ENCODE measurements at places on chromosomes 4 and X. TPM values are rescaled to one million over a fixed set of nuclear protein-coding genes. Genes with fewer than 3 reads are reported as not detected.
A peak's percentile ranks its signal among the peaks of the same experiment; 100 is the strongest.

NCAPG gene
- total RNA-seq, result 3.4 TPM

DGKK gene
- total RNA-seq, result not detected

NXF2B gene
- not detected for total RNA-seq

SPANXN3 gene
- not detected for total RNA-seq

MAGEA12 gene
- not detected for total RNA-seq

UGT8 gene
- 51.7 TPM for total RNA-seq

DNA sequence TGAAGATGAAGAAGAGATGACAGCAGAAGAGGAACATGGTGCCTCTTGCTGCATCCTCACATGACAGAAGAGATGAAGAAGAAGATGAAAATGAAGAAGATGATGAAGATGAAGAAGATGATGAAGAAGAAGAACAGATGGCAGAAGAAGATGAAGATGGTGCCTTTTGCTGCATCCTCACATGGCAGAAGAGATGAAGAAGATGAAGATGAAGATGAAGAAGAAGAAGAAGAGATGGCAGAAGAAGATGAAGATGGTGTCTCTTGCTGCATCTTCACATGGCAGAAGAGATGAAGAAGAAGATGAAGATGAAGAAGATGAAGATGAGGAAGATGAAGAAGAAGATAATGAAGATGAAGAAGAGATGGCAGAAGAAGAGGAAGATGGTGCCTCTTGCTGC, 63.7 kb upstream of the HPF1 start:
- no peak for DNase-seq

DNA sequence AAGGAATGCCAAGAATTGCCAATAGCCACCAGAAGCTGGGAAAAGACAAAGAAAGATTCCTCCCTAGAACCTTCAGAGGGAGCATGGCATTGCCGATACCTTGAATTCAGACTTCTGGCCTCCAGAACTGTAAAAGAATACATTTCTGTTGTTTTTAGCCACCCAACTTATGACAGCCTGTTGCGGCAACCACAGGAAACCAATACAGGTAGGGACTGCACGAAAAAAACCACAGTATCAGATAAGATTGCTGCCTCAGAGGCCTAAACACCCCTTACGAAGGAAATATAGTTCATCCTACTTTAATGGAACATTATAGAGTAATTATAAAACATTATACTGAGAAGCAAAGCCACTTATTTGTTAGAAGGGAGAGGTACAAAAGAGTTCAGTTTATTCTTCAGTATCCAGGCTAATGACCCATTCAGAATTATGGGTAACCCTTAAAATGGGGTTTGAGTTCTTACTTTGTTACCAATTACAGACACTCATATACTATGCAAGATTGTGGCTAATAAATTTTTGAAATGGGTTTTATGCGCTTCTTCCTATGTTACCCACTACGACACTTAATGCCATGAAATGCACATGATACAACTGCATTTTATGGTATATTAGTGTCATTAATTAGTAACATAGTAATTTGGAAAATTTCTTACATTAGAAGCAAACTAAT, 37.4 kb upstream of the SMIM10L2A start:
- DNase-seq, result no peak

DNA sequence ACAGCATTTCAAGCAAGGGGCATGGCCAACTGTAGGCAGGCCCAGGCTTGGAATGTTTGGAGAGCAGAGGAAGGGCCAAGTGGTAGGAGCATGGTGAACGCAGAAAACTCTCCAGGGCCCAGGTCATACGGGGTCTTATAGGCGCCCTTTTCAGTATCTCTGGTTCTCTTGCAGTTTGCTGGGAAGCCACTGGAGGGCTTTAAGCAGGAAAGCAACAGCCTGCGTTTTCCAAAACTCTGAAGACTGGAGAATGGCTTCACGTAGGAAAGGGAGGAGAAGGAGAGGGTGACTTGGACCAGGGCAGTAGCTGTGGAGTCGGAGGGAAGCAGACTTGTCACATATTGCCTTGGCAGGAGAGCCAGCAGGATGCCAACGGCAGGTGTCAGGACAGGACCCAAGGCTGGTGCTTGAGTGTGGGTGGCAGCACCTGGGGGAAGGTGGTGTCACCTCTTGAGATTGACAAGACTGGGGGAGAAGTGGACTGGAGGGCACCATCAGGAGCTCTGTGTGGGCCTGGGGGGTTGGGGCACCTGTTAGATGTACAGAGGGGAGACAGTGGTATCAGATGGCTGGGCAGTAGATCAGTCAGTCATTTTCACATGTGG, 21.9 kb downstream of the TKTL1 start:
- peak; percentile 25 for DNase-seq

GRCh38 chr4:153039542-153040185, 103.5 kb downstream of the FHDC1 start:
- no peak for DNase-seq

GRCh38 chr4:172978848-172979247, 189.8 kb upstream of the GALNT7 start:
- DNase-seq, result no peak

- DNase-seq, result no peak
Observed at GRCh38 chr4:26261405-26261804, 59.4 kb upstream of the RBPJ start.

DNA sequence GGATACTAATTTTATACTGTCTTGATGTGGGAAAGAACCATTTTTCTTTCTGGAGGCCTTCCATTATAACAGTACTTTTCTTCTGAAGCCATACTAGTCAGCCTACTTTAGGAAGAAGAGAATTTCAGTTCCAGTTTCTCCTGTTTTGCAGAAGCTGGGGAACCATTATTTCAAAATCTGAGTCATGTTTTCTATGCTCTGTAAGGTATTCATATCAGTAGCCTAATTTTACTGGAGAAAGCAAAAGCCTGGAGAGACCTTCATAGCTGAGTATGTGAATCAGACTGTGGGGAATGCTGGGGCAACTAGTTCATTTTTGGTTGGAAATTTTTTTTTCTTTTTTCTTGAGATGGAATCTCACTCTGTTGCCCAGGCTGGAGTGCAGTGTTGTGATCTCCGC, 22.4 kb downstream of the AFF1 start:
- no peak for DNase-seq

DNA sequence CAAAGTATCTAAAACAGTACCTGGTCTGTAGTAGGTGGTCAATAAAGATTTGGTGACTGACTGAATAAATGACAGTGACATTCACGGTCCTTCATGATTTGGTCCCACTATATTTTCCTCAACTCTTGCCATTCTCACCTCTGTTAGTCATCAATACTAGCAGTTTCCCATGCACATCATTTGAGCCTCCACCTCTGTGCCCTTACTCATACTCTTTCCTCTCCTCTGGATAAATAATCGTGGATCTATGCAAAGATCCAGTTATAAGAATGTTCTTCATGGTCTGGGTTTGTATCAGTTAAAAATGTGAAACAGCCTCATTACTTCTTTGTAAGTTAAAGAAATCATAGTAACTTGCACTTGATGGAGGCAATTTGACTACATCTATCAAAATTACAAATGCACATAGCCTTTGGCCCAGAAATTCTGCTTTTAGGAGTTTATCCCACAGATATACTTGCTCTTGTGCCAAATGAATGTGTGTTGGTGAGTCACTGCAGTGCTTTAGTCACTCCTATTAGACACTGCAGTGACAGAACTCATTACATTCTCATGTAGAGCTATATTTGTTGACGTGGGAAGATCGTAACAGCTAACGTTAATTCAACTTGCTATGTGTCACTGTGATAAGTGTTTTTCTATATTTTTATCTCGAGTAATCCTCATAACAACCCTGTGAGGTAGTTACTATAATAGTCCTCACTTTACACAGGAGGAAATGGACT, 121.9 kb upstream of the SMIM10 start:
- DNase-seq, result no peak

GRCh38 chrX:68307769-68308168, 125.5 kb downstream of the OPHN1 start:
- no peak for DNase-seq

DNA sequence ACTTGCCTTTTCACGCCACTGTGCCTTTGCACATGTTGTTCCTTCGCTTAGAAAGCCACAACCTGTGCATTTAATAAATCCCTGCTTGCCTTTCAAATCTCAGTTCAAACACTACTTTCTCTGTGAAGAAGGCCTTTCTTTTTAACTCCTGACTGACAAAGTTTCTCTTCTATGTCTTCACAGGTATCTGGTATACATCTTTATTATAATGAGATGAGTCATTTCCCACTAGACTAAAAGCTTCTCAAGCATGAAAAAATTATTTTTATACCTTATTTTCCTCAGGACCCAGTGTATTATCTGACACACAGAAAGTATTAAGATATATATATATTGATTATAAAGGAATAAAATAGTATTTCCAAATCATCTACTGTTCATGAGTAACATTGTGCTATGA, 189.9 kb downstream of the TBCK start:
- DNase-seq, result no peak

DNA sequence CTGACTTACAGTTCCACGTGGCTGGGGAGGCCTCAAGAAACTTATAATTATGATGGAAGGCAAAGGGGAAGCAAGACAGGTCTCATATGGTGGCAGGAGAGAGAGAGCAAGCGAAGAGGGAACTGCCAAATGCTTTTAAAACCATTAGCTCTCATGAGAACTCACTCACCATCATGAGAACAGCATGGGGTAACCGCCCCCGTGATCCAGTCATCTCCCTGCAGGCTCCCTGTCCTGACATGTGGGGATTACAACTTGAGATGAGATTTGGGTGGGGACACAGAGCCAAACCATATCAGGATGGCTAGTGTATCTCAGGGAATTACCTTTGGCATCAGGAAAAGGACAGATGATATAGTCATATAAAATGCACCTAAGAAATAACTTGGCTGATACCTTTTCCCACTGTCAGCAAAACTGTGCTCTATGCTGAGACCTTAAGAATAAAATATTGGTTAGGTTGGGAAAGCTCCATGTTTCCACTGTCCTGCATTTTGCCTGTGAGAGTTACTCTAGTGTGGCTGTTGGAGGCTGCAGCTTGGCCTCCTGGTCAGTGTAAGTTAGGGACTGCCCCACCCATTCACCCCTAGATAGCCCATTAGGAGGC, 110.3 kb downstream of the UCHL1 start:
- DNase-seq, result no peak

DNA sequence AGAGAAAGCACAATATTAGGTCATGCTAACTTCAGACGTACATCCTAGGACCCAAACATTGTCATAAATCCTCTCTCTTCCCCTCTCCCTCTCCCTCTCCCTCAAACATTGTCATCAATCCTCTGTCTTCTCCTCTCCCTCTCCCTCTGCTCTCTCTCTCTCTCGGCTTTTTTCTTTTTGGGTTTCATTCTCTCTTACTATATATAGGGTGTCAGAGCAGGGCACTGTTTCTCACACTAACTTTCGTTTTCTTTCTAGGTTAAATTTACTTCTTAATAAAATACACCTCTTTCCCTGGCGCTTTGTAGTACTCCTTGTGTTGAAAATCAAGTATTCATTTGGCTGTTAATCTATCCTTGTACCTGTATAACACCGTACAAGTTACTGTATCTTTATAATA, 37.0 kb upstream of the HERC5 start:
- DNase-seq, result no peak

GRCh38 chrX:133645977-133646718, 230.9 kb upstream of the GPC4 start:
- DNase-seq, result no peak

GRCh38 chr4:10353110-10353509, 104.1 kb downstream of the ZNF518B start:
- DNase-seq, result no peak

- DNase-seq, result no peak
Observed at GRCh38 chr4:3819210-3819919, 53.2 kb downstream of the ADRA2C start.

GRCh38 chr4:23934223-23934622, 44.4 kb upstream of the PPARGC1A start:
- DNase-seq, result no peak

DNA sequence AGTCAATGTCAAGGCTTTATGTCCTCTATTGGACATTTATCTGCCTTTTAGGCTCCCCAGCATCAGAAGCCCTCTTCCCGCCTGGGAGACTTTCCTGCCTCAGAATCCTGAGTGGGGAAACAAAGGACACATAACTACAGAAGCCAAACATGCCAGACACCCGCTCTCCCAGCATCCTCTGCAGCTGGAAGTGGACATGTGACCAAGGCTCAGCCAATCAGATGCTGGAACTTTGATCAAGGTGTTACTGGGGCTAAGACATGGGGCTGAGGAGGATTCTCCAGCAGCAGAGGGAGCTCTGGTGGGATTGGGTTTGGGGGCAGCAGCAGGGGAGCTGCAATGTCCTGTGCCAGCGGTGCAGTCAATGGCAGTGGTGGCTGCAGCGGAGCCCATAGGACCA, 19.5 kb downstream of the SLC2A9 start:
- DNase-seq, result no peak

GRCh38 chr4:100981447-100982204, 365.7 kb downstream of the PPP3CA start:
- peak; percentile 8 for DNase-seq

DNA sequence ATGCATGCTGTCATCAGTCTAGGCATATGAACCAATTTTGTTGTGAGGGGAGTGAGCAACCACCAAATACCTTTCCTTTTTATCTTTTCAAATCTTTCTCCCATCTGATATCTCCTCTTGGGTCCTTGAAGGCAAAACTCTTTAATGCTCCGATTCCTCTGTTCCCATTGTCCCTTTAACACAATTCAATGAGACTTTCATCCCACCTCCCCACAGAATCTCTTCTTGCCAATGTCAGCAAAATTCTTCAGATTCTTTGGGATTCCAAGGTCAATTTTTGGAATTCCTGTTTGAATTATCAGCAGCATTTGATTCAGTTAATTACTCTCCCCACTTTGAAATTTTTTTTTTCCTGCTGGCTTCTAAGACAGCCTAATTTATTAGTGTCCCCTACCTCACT, 232.7 kb downstream of the COX7B2 start:
- DNase-seq, result no peak

GRCh38 chr4:78781924-78782323, 5.8 kb downstream of the BMP2K start:
- DNase-seq, result no peak

DNA sequence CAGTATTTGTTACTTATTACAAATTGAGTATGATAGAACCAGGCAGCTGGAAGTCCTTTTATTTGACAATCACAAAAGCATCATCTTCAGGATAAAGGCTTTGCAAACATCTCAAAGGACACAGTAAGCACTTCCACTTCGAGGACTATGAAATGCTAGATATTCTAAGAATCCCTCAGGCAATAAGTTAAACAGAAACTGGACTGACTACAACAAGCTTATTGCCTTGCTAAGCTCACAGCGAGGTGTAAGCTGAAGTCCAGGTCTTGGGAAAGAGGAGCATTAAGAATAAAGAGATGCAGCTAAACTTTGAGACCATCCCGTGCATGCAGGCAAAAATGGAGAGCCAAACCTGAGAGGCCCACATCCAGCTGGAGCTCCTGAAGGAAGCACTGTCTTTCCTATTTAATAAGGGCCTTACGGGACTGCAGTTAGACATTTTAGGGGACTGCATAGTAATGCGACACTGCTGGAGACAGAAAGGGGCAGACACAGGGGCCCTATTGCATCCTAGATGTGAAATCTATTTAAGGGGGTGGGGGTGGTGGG, 38.7 kb downstream of the DCHS2 start:
- no peak for DNase-seq

- no peak for DNase-seq
Observed at GRCh38 chrX:10121787-10122186, 35.0 kb upstream of the CLCN4 start.

- no peak for DNase-seq
Observed at GRCh38 chrX:22650691-22651090, 349.1 kb upstream of the DDX53 start.

All from mucosa of descending colon (tissue), 3 donors.